ENCODE measurements at places on chromosomes 2 and 18.

DNA sequence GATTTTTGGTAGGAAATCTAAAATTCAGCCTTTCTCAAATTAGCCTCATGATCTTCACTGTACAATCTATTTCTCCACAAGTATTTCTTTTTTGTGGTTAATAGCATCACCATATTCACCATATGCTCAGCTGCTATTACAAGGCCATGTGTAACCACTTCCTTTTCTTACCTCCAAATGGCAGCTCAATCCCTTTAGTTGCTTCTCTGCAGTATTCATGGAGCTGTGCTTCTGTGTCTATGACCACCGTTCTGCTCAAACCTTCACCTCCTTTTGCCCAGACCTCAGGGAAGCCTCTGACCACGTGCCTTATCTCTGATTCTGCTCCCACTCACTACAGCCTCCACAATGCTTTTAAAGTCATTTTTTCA is 126.7 kb upstream of the TMEM200C start:
- DNase-seq: peak; percentile 18

DNA sequence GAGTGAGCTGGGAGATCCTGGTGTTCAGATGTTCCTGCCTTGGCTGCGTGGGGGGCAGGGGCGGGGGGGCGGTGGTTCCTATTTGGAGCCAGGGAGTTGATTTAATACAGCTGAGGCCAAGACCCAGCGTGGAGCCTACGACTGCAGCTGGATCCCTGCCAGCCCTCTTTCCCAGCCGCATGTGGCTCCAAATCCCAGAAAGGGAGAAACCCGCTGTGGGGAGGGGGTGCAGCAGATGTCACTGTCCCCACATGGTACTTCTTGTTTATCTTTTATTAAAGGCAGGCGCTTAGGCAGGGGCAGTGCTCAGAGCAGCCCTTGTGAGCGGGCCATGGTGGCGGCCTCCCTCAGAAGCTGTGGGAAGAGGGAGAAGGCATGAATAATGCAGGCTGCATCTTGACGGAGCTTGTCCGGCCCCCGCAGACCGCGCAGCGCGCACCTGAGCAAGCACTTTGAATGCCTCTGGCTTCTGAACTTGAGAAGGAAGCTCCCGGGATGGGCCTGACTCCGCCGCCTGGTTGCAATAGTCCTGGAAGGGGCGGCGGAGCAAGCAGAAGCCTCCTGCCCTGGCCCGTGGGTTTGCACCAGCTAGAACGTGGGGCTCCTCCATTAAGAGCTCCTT is 112.1 kb downstream of the GLI2 start:
- DNase-seq: peak; percentile 62

DNA sequence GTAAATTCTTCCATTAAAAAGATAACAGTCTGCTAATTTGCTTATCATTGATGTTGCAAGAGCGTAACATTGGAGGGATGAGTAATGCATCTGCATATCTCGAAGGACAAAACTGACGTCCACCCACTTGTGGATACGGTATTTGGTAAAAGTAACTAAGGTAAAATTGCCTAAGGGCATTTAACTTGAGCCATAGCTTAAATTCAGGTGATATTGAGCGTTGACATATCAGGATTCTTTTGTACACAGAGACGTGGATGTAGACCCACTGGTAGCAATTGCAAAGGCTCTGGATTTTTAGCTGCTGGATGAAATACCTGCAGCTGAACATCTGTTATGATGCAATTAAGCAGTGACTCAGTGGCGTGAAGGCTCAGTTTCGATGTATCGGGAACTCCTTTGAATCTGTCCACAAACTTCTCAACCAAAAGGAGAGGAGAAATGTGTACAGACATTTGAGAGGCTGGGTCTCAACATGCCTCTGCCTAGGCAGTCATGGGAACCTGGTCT is 119.3 kb downstream of the SPTBN1 start:
- DNase-seq: no peak

- DNase-seq: no peak
These were observed 80.0 kb downstream of the SH3BP4 start for GRCh38 chr2:235031686-235032373.

GRCh38 chr18:36187193-36187825 is at the start of gene MOCOS:
MOCOS (plus strand) TSS chr18:36187497; CDS start chr18:36187540, 43 bp downstream.
- DNase-seq: peak; percentile 54

DNA sequence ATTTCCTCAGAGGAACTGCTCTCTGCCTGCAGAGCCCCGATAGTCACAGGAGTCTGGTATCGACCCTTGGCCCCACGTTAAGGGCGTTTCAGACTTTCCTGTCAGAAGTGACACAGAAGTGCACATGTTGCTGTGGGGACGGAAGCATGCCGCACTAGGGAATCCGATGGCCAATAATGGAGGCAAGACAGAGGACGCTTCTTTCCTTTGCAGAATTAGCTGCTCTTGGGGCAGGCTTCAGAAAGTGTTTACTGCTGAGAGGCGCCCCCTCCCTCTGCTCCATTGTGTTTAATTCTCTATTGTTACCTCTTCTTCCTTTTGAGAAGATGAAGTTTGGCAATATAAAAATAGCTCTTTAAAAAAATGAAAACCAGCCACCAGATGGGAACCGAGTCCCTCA is 118.6 kb upstream of the EML6 start:
- no peak for DNase-seq

GRCh38 chr18:44944461-44944860 is 263.8 kb downstream of the SETBP1 start:
- DNase-seq: no peak

DNA sequence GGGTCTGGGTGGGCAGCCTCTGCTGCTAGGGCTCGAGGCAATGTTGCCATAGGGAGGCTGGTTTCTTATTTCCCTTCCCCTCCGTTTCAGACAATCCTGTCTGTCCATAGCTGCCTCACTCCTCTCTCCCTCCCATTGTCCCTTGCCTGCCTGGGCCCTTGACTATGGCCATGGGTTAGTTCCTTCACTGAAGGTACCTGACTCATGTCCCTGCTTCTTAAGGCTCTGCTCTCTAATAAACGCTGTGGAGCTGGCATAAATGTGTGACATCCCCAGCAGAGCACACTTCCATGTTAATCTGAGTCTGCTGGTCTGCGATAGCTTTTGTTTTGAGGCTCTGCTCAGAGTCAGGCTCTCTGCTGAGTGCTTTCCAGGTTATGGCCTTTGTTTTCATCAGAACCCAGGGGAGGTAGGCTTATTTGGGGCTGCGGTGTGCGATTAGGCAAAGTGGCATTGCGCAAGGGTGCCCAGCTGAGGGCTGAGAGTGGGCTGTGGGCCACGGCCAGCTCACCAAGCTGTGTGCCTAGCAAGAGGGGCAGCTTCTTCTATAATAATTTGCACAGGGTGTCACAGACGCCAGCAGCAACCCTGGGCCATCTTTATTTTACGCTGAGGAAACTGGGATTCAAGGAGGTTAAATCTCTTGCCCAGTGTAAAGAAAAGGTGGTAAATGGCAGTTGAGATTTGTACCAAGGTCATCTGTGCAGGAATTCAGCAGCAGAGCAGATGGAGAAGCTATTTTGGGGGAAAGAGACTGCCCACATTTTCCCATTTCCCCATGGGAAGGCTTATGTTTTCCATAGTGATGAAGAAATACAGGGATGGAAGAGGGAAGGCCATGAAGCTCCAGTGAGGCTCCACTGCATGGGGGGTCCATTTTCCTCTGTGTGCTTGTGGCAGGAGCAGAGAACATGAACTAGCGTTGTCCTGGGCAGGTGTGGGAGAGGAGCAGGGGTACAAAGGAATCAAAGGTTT is 25.6 kb downstream of the MRPL33 start:
- DNase-seq: peak; percentile 24

DNA sequence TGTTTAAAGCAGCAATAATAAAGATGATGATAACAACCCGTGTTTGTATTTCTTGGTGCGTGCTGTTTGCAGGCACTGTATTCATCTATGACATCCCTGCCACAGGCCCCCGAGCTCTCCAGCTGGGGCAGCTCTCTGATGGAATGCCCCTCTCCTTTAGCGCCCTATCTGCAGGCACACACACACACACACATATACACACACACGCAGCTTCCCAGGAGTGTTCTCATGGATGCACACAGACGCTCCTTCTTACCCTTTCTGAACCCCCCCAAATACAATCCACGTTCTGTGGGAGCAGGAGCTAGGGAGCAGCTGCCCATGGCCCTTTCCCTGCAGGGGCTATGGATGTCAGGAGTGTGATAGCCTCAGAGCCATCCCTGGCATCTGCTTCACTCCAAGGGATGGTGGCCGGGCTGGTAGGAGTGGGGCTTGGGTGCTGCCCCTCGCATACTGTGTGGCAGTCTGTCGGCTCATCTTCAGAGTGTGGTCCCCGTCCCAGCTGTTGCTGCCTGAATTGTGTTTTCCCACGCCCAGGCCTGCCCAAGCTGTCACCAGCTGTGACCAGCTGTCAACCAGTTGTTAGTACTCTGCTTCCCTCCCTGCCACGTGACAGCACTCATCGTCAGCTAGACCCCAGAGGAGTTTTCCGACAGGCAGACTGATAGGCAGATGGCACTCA is 50.8 kb upstream of the MYCN start:
- DNase-seq: no peak

DNA sequence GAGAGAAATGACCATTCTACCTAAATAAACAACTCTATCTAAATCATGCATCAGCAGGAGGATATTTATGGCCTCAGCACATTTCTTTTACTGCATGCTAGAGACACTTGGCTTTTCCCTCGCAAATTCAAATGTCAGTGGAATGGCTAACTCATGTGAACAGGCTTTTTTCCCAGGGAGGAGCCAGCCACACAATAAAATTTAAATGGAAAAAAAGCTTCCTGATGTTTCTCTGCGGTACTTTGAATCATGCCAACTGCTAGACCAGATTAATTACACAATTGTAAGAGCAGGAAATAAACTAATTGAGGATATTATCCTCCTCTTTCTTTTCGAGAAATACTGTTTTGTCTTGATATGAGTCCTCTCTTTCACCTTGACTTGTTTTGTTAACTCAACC is 676.3 kb downstream of the IRS1 start:
- DNase-seq: peak; percentile 12

- DNase-seq: peak; percentile 78
These were observed 92.0 kb downstream of the HDAC4 start for GRCh38 chr2:239308661-239309397.

GRCh38 chr18:68438983-68439382 is 275.9 kb downstream of the TMX3 start:
- peak; percentile 87 for DNase-seq

DNA sequence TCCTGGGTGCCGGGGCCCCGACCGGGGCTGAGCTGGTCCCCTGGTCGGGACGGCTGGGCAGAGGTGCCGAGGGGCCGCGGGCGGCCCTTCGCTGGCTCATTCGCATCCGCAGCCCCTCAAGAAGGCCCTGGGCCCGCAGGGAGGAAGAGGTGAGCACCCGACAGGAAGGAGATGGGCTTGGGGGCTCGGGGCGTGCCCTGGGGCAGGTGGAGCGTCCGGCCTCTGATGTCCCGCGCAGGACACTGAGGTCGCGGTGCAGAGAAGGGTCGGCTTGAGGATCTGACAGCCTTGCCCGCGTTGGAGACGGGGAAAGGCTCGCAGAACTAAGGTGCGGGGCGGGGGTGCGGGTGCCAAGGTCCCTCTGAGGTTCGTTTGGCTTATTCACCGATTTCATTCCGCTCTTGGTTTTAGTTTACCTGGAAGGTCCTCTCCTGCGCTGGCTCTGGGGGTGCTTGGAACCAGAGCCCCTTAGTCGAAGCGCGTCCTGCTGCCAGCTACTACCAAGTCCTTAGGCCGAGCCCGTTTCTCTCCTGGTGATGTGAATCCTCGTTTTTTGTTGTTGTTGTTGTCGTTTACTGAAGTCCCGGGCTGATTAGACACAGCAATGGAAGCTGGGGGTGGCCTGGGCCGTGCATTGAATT is 18.9 kb upstream of the CD8A start:
- no peak for DNase-seq

DNA sequence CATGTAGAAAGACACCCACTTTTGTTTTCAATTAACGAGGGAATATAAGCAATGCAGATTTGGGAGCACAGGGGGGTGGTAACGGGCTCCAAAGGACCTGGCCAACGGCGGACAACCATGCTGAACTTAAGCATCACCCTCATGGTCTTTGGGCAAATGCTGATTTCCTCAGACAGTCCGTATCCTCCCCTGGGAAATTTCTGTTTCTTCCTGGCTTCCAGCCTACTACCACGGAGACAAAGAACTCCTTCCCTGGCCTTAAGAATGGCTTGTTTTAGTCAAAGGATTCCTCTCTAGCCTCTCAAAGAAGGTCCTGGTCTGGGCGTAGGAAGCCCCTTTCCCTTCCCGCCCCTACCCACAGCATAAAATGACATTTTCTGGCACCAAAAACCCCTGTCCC is 34.3 kb downstream of the EN1 start:
- no peak for DNase-seq

- DNase-seq: peak; percentile 15
These were observed 82.0 kb downstream of the RRM2 start for GRCh38 chr2:10204326-10205161.

- DNase-seq: peak; percentile 80
These were observed 277.1 kb upstream of the NRP2 start for GRCh38 chr2:205405194-205405593.

DNA sequence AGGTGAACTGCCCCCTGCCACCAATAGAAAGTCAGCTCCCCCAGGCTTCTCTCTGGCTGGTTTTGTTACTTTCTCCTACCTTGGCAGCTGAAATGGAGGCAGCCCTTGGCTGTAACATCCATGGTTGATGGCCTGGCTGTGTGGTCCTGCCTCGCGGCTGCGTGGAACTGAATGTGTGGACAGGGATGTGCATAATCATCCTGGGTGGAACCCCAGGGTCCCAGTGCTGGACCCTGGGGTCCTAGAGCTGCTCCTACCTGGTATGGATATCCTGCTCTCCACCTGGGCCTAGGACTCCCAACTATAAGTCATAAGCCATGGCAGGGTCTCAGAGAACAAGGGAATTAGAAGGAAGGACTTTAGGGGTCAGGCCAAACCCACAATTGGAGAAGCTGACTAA is 93.5 kb downstream of the CAPN13 start:
- DNase-seq: no peak

DNA sequence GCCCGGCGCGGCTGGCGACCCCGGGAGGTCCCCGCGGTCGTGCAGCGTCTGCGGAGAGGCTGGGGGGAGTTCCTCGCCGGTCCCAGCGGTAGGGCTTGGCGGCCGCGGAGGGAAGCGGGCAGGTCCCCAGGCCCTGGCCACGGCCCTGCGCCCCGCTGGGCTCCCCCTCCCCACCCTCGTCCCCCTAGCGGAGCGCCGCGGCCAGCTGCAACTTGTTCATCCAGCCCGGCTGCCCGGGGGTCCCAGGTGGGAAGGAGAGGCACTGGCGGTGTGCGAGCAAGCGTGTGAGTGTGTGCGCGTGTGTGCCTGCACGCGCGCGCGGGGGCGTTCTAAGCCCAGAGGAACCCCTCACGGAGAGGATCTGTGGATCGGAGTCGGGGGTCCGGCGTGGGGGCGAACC is 1.3 kb downstream of the PTPRM start:
- peak; percentile 43 for DNase-seq

GRCh38 chr2:128404709-128405466 is 86.2 kb upstream of the HS6ST1 start:
- no peak for DNase-seq

DNA sequence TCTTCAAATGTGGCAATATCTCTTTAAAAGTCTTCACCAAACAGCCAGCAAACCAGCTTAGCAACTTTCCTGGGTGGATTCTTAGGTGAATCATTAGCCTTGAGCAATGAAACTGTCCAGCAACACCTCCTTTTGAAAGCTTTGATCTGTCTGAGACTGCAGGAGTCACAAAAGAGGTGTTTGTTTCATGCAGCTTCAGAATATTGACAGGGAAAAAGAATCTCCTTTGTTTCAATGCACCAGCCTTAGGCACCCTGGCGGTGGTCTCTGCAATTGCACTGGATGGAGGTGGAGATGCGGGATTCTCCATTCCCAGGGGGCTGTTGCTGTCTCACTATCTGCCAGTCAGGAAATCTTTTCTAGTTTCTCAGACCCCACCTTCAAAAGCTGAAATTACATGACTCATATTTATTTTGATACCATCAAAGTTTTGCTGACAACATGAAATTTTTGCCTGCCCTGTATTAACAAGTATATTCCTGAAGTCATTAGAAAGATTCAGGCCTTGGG is 76.0 kb upstream of the DSG1 start:
- DNase-seq: no peak

All from fibroblast of skin of back (primary cell).